T-helper 1 cell treated with Interleukin-12 subunit alpha and Interleukin-12 subunit beta and Interleukin-4 antibody, amounts not matched to agents 30 ng/mL and 1 ng/mL, for 36 hours (primary cell): ENCODE measurements at places on chromosomes 7 and 10. TPM values are rescaled to one million over a fixed set of nuclear protein-coding genes. Genes with fewer than 3 reads are reported as not detected.

The GNAI1 gene
- 0.66 and 1.2 TPM in 2 replicates for total RNA-seq

The MACC1 gene
- total RNA-seq = not detected in 2 replicates

The ENO4 gene
- total RNA-seq = not detected in 2 replicates

The HECW1 gene
- not detected in 2 replicates for total RNA-seq

The NAT16 gene
- not detected in 2 replicates for total RNA-seq

The LUC7L2 gene
- 118 and 130 TPM in 2 replicates for total RNA-seq

The ABCB4 gene
- not detected in 2 replicates for total RNA-seq

The PIP gene
- total RNA-seq = not detected in 2 replicates

The SPOCK2 gene
- 341 and 344 TPM in 2 replicates for total RNA-seq

The ACBD7 gene
- 1.5 and 1.6 TPM in 2 replicates for total RNA-seq

The PWWP2B gene
- total RNA-seq = 9.4 and 9.8 TPM in 2 replicates

The LLCFC1 gene
- not detected in 2 replicates for total RNA-seq

The OIT3 gene
- total RNA-seq = not detected in 2 replicates

The CYP3A5 gene
- not detected in 2 replicates for total RNA-seq

The EGFR gene
- total RNA-seq = not detected in 2 replicates

The DTX2 gene
- total RNA-seq = 36.7 and 40.0 TPM in 2 replicates

The SLC16A9 gene
- 2.4 and 2.9 TPM in 2 replicates for total RNA-seq

The FAM180A gene
- not detected in 2 replicates for total RNA-seq

The DGKI gene
- 3.4 and 3.6 TPM in 2 replicates for total RNA-seq

The GTF2IRD1 gene
- 0.69 and 0.80 TPM in 2 replicates for total RNA-seq

The NPY4R gene
- not detected in 2 replicates for total RNA-seq

The TDRD1 gene
- 0.05 and 0.10 TPM in 2 replicates for total RNA-seq

The AKR1C8 gene
- 1.4 and 1.9 TPM in 2 replicates for total RNA-seq

The EDRF1 gene
- total RNA-seq = 42.1 and 44.7 TPM in 2 replicates

The CCDC3 gene
- total RNA-seq = 0.15 and 0.27 TPM in 2 replicates

The CCDC172 gene
- total RNA-seq = not detected in 2 replicates

The BMI1 gene
- total RNA-seq = 49.7 and 50.7 TPM in 2 replicates

The FAM237B gene
- not detected in 2 replicates for total RNA-seq

The CALD1 gene
- total RNA-seq = 1.0 and 1.3 TPM in 2 replicates

The UCN3 gene
- total RNA-seq = not detected in 2 replicates

The COL28A1 gene
- not detected in 2 replicates for total RNA-seq

The H2BK1 gene
- 0.66 TPM in 1 of 2 replicates, not detected in the other for total RNA-seq

The BTBD16 gene
- not detected in 2 replicates for total RNA-seq

The EGR2 gene
- 22.4 and 22.9 TPM in 2 replicates for total RNA-seq
